ENCODE measurements at places on chromosomes 3 and 15.

- DNase-seq, result no peak
These were observed 1142.2 kb downstream of the IGSF11 start for GRCh38 chr3:117892431-117892841.

DNA sequence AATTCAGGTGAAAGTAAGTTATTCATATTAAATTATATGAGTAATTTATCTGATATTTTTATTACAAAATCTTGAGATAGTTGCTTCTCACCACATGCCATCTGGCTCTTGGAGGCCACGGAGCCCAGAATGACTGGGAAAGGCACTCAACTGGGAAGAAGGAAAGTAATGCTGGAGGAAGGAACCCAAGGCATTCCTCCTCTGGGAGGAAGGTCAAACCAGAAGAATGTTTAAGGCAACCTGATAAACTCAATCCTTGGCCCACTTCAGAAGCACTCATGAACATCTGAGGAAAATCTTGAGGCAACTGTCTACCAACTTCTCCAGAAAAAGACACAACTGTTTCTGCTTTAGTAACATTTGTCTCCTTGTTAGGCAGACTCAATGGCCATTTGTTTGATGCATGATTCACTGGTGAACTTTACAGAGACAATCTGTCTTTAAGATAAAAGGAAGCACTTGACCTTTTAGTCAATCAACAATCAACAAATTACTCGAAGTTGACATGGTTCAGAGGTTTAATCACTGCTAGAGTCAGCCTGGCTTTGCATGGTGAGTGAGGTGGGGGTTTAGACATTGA, 261.4 kb upstream of the MME start:
- no peak for DNase-seq

DNA sequence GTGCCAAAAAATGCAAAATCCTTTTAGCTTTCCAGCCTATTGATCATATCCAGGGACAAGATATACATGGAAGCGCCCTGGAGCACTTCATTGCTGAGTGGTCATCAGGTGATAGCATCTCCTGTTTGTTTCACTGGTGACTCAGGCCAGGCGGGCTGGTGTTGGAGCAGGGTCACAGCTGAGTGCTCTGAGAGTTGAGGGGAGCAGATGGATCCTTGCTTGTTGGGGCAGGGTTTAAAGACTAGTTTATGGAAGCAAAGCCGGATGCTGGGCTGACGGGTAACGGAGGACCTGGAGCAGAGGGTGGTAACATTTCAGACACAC, 405.0 kb upstream of the TPM1 start:
- no peak for DNase-seq

DNA sequence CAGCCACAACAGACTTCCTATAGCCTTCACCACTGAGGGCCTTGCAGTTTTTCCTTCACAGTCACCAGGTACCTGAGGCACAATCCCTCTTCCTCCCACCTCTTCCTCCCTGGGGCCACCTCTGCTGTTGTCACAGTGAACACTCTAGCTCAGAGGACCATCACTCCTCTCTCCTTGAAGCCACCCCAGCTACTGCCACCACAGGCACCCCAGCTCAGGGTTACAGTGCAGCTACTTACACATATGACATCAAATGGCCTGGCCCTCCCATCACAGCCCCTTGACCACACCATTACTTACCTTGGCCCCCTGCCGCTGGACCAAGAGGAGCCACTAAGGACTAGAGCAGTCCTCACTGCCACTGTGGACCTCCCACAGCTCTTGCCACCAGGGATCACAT, 213.5 kb upstream of the CRBN start:
- DNase-seq, result no peak

- DNase-seq, result no peak
These were observed 16.7 kb upstream of the KLF15 start for GRCh38 chr3:126373682-126374601.

DNA sequence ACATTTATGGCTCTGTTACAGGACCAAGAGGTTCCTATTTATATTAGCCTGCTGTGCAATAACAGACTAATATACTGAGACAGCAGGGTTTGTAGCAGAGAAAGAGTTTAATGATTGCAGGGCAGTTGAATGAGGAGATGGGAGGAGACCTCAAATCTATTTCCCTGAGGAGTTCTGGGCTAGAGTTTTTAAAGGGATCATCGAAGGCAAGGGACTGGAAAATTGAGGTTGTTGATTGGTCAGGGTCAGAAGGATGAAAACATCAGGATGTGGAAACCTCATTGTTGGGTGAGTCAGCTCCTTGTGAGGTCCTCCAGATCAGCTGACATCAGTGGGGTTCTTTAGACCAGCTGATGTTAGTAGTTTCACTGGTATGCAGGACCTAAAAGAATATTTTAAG, 60.6 kb upstream of the GOLGA8B start:
- DNase-seq, result no peak

DNA sequence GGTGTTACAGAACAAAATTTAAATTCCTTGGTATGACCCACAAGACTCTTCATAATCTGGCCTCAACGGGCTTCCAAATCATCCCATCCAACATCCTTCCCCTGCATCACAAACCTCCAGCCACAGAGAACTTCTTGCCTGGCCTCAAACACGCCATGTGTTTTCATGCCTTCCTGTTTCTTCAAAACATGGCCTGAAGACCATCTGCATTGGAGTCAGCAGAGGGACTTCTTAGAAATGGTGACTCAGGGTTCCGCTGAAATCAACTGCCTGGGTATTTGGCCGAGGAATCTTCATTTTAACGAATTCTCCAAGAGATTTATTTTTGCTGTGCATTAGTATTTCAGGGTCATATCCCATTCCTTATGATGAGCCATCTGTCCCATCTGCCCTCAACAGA, 138.1 kb upstream of the RAP2B start:
- DNase-seq, result no peak

GRCh38 chr3:64763980-64764379, 76.2 kb upstream of the ADAMTS9 start:
- DNase-seq, result no peak

GRCh38 chr15:80163217-80163616, 10.4 kb downstream of the FAH start:
- no peak for DNase-seq

- no peak for DNase-seq
These were observed 23.6 kb upstream of the CSPG4 start for GRCh38 chr15:75736256-75736655.

GRCh38 chr3:197950677-197951061, 679 bp downstream of the RPL35A start:
- no peak for DNase-seq

- no peak for DNase-seq
These were observed 80.4 kb upstream of the MEF2A start for GRCh38 chr15:99485153-99485961.

- no peak for DNase-seq
These were observed 10.9 kb downstream of the CCR5AS start for GRCh38 chr3:46395766-46396530.

DNA sequence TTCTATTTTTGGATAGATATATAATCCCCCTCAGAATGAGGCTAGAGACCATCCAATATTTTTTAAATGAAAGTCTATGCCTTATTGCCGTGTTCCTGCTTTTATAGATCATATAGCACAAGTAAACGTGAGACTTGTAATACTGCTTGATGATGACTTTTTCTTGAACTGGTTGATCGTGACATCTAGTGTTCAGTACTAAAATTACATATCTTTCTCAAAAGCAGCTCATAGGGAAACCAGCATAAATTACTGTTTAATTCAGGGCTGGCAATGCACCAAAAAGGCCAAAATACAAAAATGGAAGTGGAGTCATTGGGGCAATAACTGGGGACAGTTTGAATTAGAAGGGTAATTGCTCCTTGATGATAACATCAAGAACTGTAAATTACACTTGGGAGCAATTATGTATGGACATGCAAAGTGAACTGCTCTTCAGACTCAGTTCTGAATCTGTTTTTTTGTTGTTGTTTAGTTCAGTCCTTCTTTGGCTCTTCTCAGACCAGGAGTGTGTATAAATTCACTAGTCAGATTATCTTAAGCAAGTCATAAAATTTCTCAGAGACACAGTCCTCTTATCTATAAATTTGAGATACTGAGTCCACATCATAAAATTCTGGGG, 325.3 kb downstream of the THSD4 start:
- DNase-seq, result no peak

DNA sequence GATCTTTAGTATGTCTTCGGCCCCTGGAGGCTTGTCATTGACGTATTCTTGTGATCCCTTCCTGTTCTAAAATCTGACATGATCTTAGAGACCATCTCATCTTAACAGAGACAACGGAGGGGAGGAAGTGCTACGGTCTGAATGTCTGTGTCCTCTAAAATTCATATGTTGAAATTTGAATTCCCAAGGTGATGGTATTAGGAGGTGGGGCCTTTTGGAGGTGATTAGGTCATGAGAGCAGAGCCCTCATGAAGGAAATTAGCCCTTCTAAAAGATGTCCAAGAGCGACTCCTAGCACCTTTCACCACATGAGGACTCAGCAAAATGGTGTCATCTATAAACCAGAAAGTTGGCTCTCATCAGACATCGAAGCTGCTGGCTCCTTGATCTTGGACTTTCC, 233.2 kb upstream of the CMC1 start:
- DNase-seq, result no peak

DNA sequence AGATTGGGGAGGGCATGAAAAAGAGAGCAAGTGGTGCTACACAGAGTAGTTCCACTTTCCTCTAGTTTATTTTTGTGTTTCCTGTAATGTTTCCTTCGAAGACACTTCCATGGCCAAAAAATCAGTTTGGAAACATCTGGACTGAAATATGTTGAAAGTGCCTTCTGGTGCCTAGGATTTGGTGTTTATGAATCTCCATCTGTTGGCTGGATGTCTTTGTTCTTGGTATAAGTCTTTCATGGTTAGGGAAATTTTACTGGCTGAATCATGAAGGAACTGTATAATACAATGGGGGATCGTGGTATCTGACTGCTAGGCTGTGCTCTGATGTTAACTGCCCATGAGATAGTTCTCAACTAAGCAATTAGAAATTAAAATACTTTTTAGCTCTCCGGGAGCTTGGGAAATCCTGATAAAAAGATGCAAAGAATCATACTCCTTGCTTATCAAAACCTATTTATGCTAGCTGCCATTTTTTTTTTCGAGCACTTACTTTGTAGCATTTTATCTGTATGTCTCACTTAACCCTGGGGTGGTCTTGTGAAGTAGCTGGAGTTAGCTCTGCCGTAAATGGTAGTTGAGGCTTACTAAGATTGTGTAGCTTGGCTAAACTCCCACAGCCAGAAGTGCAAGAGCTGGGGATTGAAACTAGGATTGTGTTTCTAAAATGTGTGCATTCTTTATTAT, 21.9 kb downstream of the AKAP13 start:
- no peak for DNase-seq

DNA sequence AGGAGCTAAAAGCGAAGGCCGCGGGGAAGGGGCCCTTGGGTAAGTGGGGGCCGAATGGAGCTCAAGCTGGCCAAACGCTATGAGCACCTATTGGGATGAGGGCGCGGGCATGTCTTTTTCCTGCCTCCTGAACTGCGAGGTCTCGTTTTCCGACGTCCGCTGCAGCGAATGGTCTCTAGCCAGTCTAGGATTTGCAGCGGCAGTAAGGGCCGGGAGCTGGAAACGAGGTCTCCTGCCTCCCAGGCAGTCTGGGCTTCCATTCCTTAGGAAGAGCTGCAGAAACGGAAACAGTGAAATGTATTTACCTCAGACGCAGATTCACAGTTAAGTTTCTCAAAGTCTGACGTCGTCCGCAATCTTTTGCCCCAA, 517 bp downstream of the TMA7 start:
- no peak for DNase-seq

- no peak for DNase-seq
These were observed 51.5 kb downstream of the PLXNA1 start for GRCh38 chr3:127034195-127034989.

GRCh38 chr3:29064085-29064484, 216.8 kb upstream of the RBMS3 start:
- DNase-seq, result no peak

DNA sequence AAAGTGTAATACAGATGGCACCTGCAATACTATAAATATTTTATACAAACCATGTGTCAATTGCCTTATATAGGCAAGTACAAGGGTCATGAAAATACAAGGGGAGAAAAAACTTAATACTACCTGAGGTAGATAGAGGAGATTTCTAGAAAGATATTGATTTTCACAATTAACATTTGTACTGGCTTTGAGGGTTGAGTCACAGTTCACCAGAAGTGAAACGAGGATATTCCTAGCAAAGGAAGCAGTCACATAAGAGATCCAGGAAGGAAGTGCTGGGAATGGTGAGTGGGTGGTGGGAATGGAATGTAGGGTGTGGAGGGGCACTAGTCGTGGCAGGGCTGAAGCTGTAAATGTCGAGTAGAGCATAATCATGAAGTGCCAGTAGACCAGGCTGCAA, 108.7 kb downstream of the P2RY1 start:
- DNase-seq, result no peak

- no peak for DNase-seq
These were observed 25.3 kb downstream of the HDAC11 start for GRCh38 chr3:13505147-13506130.

DNA sequence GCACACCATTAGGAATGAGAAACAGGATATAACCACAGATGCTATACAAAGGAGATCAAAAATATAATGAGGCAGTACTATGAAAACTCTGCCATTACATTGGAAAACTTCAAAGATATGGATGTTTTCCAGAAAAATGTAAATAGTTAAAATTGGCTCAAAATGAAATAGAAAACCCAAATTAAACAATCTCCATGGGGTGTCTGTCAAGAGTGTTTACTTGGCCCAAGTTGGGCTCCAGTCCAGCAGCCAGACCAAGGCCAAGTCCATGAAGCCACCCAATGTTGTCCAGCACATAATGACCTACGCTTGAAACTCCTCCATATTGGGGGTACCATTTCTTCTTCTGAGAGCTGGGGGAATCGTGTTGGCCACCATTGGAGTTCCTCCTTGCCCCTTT, 37.1 kb downstream of the CTXND1 start:
- no peak for DNase-seq

DNA sequence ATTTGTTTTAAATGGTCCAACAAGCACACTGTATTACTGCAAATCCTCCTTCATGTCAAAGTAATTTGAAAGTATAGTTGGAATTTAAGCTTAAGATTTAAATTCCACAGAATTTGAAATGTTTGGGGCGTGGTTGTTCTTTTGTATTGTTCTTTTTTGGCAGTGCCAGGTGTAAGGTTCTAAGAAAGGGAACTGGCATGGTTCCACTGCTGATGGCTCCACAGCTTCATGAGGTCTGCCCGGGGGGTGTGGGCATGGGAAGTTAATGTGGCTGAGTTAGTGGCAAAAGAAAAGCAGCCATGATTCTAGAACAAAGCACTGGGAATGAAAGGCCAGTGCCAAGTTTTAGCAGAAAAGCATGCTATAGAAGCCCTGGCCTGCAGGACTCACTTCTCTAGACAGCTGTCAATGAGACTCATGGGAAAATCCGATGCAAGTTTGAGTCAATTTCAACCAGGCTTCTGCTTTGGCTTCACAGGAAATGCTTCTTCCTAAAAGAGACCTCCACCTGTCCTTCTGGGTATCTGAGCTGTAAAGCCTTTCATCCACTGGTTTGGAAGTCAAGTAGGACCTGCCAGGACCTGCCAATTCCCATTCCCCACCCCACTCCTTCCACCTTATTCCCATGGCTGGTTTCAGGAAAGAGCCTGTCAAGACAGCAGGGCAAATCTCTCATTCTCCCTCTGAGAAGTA, 18.9 kb downstream of the CDCP1 start:
- no peak for DNase-seq

Data from activated T-helper 1 cell treated with anti-CD3 and anti-CD28 coated beads, Interleukin-2, amount 50 U/mL, for 16 hours (primary cell).